Stimulated activated CD8-positive, alpha-beta memory T cell treated with anti-CD3 and anti-CD28 coated beads, Interleukin-4, amount 100 ng/mL, for 48 hours (primary cell): ENCODE measurements at places on chromosomes 16 and 17.

DNA sequence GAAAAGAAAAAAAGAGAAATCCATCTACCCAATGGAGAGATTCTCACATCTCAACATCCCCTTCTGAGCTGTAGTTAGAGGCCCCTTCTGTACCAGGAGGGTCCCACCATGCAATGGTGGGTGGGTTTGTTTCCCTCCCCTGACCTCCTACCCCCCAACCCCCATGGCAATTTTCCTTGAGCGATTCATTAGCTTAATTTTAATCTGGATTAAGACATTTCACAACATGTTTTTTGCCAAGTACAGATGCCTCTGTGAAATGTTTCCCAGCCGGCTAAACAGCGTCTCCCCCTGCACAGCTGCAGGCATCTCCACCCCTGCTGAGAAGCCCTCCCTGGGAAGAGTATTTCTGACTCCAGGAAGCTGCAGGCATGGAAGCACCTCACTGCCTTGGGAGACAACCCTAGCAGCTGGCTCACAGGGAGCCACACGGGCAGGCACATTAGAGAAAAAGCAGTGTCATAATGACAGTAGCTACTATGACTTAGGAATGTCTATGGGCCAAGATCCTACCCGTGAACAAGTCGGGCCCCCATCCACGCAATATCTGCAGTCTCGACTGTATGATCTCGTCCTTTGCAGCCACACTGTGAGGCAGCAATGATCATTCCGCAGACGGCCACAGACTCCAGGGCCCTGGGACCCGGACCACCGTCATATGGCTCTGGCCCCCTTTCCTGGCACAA is 117.3 kb downstream of the ADCY9 start:
- DNase-seq = no peak

DNA sequence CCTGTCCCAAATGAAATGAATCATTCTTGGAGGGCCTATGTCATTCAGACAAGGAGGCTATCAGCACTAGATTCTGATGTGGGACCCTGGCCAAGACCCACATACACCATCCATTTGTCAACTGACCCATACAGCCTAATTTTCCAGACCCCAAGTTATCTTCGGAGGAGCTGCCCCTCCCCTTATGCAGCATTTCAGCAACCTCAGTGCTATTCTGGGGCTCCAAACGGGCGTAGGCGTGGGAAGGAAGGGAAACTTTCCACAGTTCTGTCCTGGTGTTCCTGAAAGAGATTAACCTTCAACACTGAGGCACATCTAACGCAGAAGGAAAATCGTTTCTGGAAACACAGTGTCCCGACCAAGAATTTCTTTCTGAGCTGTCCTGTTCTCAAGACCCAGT is 86.7 kb downstream of the MYH11 start:
- DNase-seq = no peak

DNA sequence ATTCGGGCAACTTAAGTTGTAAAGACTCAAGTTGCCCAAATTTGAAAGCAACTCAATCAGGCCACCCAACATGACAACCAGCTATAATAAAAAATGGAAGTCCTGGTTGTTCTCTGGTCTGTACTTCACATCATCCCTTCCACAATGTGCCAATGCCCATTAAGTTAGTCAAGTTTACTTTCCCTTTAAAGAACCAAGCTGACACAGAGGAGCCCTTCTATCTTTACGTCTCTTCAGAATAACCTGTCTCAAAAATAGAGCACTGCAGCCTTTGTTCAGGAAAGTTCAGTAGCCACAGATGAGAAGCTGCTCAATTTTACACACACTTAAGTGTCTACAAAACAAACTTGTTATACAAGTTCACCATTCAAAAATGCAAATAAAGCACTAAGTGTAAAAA is 75.1 kb upstream of the C17orf78 start:
- DNase-seq = no peak

- no peak for DNase-seq
Observed at GRCh38 chr16:50473356-50473945, 74.7 kb upstream of the NKD1 start.

DNA sequence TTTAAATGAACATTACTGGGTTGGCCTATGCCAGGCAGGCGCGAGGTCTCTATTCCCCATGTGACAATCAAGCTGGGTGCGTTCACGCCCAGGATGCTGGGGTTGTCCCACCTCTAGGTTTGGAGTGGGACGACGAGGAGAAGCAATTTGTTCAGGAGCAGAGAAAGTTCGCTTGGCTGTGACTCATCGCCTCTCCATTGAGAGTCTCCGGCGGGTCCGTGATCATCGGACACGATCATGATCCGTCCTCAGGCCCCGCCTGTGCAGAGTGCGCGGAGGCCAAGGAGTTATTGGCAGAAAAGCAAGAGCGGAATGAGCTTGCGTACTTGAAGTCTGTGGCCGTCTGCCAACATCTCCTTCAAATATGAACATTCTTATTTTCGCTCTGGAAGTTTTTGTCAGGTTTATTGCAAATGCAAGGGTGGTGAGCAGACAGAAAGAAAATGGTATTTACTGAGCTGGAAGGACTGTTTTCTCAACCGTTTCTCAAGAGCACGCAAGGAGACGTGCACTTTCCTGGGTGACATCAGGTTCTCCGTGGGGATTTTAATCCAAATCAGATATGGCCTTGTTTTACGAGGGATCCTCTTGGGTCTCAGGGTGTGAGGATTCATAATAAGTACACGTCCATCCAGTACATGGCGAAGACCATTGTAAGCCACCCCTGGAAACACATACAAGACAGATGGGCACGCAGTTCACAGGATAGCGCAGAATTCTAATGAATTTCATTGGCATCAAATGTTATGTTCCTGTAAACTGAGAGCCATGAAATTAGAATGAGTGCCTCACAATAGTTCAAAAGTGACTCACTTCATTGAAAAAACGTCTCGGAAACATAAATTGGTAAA is 70.1 kb upstream of the CREBBP start:
- no peak for DNase-seq

DNA sequence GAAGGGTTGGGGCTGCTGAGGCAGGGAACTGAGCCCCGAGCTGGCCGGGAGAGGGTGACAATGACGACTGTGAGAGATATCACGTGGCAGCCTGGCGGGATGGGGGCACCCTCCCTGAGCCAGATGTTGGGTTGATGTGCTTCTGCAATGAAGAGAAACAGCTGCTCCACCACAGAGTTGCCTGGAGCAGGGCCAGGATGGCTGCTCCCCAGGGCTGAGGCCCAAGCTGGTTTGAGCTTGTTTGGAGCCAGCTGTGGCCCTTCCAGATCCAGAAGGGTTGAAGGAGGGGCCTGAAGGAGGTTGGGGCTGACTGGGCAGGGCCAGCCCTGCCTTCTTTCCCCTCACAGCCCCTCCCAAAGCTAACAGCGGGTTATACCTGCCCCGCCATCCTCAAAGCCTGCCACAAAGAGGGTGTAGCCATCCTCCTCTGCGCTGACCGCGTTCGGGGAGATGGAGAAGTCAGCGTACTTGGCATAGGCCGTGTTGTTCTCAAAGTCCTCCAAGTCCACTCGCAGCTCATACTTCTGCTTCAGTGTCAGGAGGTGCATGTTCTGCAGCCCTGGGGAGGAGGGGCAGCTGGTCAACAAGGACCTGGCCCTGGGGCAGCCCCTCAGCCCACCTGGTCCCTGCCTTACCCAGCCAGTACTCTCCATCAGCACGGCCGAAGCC is 2.1 kb downstream of the MFAP4 start:
- peak; percentile 15 for DNase-seq

- no peak for DNase-seq
Observed at GRCh38 chr17:13426991-13427390, 174.7 kb downstream of the HS3ST3A1 start.

DNA sequence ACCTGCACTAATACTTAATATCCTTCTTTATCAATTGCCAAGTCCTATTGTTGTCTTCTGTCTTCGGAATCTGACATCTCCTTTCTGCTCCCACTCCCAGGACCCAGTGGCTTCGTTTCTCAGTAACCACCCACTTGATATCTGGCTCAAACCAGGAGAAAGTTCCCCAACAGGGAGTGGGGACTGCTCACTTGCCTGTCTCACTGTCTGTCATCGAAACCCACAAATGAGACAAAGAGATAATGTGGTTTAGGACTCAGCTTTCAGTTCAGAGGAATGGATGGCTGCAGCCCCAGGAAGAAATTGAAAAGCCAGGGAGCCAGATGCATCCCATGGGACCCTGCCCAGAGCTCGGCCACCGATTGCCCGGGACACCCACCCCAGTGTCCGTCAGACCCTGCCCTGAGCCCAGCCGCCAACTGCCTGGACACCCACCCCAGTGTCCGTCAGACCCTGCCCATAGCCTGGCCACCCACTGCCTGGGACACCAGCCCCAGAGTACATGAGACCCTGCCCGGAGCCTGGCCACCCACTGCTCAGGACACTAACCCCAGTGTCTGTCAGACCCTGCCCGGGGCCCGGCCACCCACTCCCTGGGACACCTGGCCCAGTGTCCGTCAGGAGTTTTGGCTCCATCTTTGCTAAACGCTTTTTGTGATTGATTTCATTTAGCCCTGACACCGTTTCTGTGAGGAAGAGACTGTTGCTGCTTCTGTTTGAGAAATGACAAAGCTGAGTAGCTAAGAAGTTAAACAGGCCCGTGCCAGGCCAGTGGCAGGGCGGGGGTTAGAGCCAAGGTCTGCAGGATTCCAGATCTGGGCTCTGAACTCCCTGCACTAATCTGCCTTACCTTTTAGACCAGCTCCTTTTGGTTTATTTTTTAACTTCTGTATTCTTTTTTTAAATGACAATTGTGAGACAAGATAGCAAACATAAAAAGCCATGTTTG is 251.4 kb downstream of the PHKB start:
- DNase-seq = no peak

DNA sequence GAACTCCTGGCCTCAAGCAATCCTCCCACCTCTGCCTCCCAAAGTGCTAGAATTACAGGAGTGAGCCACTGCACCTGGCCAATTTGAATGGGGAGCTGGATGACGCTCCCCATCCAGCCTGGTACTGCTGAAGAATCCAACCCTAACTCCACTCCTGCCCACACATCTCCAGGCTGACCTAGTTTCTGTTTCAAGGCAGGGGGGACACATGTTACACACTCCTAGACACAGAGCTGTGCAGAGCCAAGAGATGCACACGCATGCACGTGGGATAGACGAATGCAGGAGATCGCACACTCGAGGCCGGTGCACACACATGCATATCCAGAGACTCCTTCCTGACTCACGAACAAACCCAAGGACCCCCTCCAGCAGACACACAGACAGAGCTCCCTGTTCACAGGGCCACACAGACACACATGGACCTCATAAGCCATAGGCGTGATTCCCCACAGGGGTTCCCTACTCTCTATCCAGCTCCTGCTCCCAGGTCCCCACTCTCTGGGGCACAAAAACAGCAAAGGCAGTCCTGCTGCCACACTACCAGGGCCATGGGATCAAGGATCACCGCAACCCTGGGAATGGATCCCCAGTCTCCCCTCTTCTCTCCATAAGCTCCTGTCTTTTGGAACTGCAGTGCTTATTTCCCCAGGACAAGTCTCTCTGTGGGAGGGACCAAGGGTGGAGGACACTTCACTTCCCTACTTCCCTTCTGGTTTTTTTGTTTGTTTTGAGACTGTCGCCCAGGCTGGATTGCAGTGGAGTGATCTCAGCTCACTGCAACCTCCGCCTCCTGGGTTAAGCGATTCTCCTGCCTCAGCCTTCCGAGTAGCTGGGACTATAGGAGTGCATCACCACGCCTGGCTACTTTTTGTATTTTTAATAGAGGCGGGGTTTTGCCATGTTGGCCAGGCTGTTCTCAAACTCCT is 14.4 kb downstream of the EPOP start:
- no peak for DNase-seq

GRCh38 chr16:67150833-67151396 is at the start of gene B3GNT9:
Gene B3GNT9 (minus strand): TSS chr16:67150998. CDS start chr16:67150485, 513 bp downstream.
- DNase-seq = peak; percentile 67

DNA sequence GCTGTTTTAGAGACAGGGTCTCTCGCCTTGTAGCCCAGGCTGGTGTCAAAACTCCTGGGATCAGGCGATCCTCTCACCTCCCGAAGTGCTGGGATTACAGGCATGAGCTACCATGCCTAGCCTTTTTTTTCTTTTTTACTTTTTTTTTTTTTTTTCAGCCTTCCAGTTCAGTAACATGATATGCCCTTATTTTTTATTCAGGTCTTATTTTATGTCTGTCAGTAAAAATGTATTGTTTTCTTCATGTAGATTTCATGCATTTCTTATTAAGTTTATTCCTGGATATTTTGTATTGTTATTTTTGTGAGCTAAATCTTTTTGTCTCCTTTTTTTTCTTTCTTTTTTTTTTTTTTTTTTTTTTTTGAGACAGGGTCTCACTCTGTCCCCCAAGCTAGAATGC is 2.7 kb upstream of the FOXN1 start:
- DNase-seq = no peak

DNA sequence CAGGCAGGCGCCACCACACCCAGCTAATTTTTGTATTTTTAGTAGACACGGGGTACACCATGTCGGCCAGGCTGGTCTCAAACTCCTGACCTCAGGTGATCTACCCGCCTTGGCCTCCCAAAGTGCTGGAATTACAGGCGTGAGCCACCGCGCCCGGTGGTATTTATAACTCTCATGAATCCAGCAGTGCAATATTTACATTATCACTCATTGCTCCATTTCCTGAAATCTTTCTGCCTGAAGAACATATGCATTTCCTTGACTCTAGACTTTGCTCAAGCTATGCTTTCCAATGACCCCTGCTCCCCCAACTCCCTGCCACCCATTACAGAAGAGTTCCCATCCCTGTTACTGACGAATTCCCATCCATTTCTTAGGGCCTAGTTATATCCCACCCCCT is 19.7 kb upstream of the NDUFAB1 start:
- DNase-seq = no peak

- DNase-seq = no peak
Observed at GRCh38 chr17:17784657-17785267, 52.0 kb downstream of the SREBF1 start.

DNA sequence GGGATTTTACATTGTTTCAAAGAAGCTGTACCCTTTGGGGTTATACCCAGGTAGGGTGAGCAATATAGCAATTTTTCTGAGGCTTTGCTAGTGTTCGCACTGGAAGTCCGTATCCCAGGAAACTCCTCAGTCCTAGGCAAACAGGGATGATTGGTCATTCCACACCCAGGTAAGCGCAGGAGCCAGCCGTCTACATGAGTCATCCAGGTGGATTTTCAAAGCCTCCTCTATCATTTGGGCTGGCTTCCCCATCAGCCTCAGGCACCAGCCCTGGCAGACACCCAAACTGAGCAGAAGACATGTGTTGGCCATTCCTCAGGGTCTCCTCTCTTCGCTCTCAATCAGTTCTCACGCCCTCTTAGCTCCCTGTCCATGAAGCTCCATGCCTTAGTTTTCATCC is 135.6 kb downstream of the AIPL1 start:
- no peak for DNase-seq

DNA sequence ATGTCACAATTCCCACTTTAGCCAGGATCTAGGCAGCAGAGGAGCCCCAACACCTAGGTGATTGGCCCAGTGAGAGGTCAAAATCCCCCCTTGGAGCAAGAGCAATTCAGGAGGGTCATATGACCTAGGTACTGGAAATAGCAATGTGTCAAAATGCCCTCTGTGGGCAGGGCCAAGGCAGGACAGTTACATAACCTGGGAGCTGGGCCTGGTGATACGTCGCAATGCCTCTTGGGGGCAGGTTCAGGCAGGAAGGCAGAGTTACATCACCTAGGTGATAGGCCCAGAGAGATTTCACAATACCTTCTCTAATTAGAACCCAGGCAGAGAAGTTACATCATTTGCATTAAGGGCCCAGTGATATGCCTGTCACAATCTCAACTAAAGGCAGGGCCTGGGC is 1906.3 kb downstream of the TP53TG3F start:
- no peak for DNase-seq

- no peak for DNase-seq
Observed at GRCh38 chr17:57823469-57824401, 26.1 kb downstream of the MRPS23 start.
